ENCODE measurements at places on chromosomes 13 and 19.

DNA sequence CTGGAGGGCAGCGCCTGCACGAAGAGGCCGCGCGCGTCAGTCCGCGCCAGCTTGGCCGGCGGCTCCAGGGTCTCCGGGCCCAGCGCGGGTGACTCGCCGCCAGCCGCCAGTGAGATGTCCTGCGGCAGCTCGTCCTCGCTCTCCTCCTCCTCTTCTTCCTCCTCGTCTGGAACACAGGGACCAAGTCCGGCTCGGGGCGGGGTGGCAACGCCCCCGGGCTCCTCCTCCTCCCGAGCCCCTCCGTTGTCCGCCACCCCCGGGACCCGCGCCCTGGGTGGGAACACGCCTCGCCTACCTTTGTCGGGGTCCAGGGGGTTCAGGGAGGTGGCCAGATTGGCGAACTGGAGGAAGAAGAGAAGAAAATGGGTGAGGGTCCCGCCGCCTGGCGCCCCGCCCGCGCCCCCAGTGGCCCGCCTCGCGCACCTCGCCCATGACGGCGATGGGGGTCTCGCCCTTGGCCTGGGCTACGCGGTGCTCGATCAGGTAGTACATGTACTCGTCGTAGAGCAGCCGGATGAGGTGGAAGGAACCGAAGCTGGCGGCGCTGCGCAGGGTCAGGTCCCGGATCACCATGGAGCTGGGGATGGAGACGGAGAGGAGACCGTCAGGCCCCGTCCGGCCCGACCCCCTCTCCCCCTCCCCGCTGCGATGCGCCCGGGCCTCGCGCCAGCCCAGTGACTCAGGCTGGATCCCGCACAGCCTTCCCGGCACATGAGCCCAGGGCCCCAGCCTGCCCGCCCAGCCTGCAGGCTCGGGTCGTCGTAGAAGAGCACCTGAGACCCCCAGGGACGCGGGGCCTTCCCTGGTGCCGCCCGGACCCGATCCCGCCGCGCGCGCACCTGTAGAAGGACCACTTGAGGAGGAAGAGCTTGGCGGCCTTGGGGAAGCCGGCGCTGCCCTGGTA is 10.6 kb downstream of the DCAF15 start:
- no peak for DNase-seq

DNA sequence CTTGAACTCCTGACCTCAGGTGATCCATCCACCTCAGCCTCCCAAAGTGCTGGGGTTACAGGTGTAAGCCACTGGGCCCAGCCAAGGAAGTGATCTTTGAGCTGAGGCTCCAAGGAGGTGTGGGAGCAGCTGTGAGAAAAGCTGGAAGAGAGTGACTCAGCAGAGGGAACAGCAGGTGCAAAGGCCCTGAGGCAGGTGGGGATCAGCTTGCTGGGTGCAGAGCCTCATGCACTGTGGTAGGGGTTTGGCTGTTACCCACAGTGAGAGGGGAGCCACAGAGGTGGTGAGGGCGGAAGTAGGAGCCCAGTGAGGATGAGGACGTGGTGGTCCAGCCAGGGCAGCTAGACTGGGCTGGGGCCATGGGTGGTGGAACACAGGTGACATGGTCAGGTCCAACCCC is 6.5 kb downstream of the NPAS1 start:
- DNase-seq = no peak

DNA sequence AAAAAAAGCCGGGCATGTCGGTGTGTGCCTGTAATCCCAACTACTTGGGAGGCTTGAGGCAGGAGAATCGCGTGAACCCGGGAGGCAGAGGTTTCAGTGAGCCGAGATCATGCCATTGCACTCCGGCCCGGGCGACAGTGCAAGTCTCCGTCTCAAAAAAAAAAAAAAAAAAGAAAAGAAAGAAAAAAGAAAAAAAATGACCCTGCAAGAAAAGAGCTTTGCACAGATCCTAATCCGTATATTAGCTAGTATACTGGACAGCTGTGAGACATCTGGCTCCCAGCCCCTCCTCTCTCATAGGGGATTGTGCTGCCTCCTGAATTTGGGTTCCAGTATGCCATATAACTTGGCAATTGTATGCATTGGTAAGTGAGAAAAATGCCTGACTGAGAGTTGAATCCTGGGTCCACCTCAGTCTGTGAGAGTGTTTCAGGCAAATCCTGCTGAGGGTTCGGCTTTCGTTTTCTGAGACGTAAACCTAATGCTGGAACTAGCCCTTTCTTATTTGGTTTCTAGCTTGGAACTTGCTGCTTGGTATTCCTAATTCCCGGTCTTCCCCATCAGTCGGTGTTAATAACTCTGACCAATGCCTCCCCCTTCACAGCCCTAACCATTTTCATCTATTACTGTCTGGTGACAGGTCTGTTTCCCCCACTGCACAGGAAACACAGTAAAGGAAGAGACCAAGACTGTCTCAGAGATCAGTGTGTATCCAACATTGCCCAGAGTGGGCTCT is 1.3 kb upstream of the AKT2 start:
- no peak for DNase-seq

DNA sequence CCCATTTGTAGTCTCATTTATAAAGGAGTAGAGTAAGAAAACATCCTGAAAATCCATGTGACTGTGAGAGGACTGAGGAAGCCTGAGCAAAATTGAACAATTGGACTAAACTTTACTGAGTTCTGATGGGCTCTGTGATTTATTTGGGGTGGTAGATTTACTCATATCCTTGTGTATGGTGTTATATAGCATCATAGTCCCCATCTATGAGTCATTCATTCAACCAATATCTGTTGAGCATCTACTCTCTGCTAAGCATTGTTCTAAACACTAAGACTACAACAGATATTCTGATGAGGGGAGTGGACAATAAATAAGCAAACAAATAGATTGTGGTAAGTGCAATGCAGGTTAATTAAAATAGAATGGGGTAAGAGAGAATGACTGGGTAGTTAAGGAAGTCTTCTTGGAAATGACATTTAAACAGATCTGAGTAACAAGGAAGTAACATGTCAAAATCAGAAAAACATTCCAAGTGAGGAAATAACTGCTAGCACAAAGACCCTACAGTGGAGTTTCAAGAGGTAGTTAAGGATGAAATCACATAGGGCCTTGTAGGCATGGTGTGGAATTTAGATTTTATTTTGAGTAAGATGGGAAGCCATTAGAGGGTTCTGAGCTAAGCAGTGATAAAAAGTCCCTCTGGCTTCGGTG is 36.3 kb upstream of the MLNR start:
- DNase-seq = no peak

- DNase-seq = no peak
These were observed 4.7 kb downstream of the RTN2 start for GRCh38 chr19:45492137-45492626.

DNA sequence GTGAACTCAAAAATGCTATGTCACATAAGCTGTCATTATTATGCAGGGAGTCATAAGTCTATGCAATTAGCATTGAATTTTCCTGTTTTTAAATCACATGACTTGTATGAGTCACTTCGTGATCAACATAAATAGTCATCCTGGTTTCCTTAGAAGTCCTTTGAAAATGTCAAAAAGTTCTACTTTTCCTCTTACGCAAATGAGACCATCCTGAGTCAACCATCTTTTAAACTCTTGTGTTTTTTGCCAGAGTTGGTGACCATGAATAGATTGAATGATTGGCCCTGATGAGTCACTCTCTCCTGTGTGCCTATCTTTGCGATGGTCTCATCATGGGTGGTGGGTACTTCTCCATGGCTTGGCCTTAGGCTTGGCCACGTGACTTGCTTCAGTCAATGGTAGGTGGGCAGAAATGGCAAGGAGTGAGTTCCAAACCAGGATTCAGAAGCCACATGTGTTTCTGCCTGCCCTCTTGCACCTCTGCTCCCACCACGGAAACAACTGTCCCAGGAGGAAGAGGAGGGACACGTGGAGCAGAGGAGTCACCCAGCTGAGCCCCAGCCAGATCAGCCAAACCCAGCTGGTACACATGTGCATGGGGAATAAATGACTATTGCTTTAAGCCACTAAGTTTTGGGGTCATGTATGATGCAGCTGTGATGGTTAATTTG is 123.5 kb upstream of the CACNA1A start:
- peak; percentile 49 for DNase-seq

GRCh38 chr13:26477681-26478080 is 79.8 kb upstream of the WASF3 start:
- no peak for DNase-seq

GRCh38 chr13:48976576-48977285 is 1.0 kb downstream of the FNDC3A start:
- DNase-seq = peak; percentile 0

DNA sequence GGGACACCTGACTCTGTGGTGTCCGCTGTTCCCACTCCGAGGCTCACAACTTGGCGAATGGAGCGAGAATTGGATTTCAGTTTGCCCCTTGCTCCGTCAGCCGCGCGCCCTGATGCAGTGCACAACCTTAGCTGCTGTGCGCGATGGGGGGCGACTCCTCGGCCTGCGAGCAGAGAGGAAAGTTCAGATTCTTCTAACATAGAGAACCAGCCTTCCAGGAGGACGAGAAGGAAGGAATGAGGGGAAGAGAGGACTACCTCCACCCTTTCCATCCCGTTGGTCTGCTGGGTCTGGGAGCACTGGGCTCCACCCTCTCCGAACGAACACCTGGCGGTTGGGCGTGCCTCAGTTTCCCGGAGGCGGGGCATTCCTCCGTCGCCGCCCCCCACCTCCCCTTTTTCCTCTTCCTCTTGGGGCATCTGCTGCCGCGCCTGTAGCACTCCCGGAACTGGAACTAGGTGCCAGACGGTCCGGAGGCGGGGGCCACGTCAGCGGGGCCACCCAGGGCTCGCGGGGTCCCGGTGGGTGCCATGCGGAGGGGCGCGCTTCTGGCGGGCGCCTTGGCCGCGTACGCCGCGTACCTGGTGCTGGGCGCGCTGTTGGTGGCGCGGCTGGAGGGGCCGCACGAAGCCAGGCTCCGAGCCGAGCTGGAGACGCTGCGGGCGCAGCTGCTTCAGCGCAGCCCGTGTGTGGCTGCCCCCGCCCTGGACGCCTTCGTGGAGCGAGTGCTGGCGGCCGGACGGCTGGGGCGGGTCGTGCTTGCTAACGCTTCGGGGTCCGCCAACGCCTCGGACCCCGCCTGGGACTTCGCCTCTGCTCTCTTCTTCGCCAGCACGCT is at the start of gene KCNK6:
Gene KCNK6 (plus strand): TSS at position 425 of the 838 bp plus-strand sequence. CDS start 106 bp downstream, at position 531.
- peak; percentile 15 for DNase-seq
